ENCODE measurements at places on chromosomes 1 and 21.

GRCh38 chr21:14120091-14120734 lies 90.5 kb downstream of the LIPI start:
- DNase-seq: no peak

- no peak for DNase-seq
These were observed 63.7 kb downstream of the MATN1 start for GRCh38 chr1:30659702-30660101.

GRCh38 chr1:20237646-20238045 lies 51.3 kb upstream of the PLA2G2C start:
- no peak for DNase-seq

GRCh38 chr1:200437556-200438203 lies 27.8 kb upstream of the ZNF281 start:
- no peak for DNase-seq

DNA sequence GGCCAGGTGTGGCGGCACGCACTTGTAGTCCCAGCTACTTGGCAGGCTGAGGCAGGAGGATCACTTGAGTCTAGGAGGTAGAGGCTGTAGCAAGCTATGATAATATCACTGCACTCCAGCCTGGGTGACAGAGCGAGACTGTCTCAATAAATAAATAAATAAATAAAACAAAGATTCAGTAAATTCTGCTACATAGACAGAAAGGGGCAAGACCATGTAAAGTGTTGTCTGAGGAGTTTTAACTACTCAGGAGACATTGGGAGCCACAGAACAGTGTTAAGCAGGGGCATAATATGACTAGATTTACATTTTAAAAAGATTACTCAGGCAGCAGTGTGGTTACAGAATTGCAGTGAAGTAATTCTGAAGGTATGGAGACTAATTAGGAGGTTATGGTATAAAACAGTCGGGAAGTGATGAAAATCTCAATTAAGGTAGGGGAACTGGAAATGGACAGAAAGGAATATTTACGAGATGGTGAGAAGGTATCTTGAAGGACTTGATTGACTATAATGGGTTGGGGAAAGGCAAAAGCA lies 94.7 kb downstream of the ATP1B1 start:
- no peak for DNase-seq

DNA sequence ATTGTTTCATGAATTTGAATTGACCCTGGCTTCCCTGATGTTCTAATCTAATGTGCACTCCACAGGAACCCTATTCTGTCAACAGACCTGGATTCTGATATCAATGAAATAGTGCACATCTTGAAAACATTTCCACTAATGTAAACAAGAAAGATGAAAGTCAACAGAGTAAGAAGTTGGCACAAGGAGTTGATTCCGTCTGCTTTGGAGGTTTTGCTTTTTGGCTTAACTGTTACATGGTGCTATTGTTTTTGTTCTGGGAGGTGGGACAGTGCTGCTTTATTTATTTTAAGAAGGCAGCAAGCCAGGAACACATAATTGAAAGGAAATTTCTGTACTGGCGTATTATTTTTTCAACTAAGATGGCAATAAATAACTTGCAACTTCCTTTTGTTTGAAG lies 73.3 kb downstream of the LEPR start:
- DNase-seq: no peak

GRCh38 chr1:224266105-224266914 lies 63.7 kb downstream of the NVL start:
- no peak for DNase-seq

GRCh38 chr21:45022348-45022675 lies 52.1 kb upstream of the ADARB1 start:
- no peak for DNase-seq

GRCh38 chr1:21725748-21726392 lies 56.7 kb upstream of the RAP1GAP start:
- DNase-seq: no peak

DNA sequence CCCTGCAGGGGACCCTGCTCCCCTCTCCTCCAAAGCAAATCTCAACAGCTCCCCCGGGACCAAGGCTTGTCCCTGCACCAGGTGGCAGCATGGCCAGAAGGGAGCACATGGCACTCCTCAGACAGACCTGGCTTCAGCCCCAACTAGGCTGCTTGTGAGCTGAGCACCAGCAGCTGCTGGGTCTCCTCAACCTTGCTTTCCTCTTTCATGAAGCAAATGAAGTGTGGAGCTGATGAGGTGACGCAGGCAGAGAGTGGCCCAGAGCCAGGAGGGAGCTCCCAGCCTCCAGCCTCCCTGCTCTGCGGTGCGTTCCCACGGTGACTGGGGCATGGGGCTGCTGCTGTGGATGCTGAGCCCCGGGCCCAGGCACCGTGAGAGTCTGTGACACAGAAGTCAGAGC lies 34.0 kb downstream of the MEGF6 start:
- DNase-seq: no peak

DNA sequence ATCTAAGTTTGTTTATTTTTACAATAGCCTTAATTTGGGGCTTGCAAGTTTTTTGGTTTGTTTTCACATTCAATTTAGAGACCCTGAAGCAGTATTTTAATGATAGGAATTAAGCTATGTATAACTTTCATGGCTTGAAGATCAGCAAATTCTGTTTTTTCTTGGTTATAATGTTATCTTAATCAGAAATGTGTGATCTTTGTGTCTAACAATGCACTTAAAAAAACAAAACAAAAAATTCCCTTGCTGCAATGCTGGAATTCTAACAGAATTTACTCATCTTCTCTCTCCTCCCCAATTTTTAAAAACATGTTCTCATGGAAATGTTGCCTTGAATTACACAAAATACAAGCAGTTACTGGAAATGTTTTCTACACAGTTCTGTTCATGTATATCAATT lies 113.1 kb downstream of the OLFML2B start:
- DNase-seq: no peak

GRCh38 chr1:178172939-178173338 lies 79.0 kb downstream of the RASAL2 start:
- DNase-seq: no peak

DNA sequence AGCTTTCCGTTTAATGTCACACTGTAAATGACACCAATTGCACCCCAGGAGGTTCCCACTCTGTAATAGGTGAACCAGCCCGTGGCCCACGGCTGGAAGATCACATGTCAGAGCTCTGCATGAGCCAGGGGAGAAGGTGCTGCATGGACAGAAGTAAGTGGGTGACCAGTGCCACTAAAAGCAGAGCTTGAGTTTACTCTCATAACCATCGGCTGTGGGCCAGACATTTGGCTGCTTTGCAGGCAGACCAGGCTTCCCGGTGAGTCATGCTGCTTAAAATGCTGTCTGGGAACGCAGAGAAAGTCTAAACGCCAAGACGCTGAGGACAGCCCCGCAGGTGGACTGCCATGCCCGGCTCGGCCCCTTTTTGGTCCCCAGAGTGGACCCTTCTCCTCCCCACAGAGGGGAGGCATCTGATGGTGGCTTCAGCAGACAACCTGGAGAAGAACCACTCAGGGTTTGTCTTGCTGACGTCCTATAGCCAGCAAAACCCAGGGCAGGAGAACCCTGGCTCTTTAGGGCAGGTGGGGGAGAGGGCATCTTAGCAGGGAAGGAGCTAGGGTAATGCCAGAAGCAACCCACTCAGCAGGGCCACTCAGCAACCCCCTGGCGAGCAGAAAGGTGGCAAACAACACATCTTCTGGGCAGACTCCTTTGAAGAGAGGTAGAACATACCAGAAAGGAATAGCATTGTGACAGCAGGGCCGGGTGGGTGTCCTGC lies 7.3 kb downstream of the KIAA2013 start:
- DNase-seq: no peak

- DNase-seq: no peak
These were observed 58.4 kb upstream of the SSBP3 start for GRCh38 chr1:54464477-54465146.
